ENCODE measurements at places on chromosomes 13 and 19. TPM values are rescaled to one million over a fixed set of nuclear protein-coding genes. Genes with fewer than 3 reads are reported as not detected.

The PSG6 gene
- not detected for total RNA-seq

The LCP1 gene
- 1.2 TPM for total RNA-seq

The ATP4B gene
- total RNA-seq = not detected

The KLK15 gene
- not detected for total RNA-seq

The NCR1 gene
- total RNA-seq = not detected

The LYPD4 gene
- total RNA-seq = not detected

The KLK6 gene
- not detected for total RNA-seq

The GRIK5 gene
- not detected for total RNA-seq

The NLRP9 gene
- total RNA-seq = not detected

The ACP7 gene
- not detected for total RNA-seq

The BCL3 gene
- total RNA-seq = 44.4 TPM

The MTUS2 gene
- total RNA-seq = not detected

The GADD45B gene
- total RNA-seq = 60.4 TPM

The ZNF582 gene
- 0.35 TPM for total RNA-seq

The ACER1 gene
- total RNA-seq = not detected

The FPR1 gene
- not detected for total RNA-seq

The HNRNPUL1 gene
- total RNA-seq = 129 TPM

The ONECUT3 gene
- not detected for total RNA-seq

The NKG7 gene
- total RNA-seq = not detected

The NANOS3 gene
- not detected for total RNA-seq

The LIM2 gene
- not detected for total RNA-seq

The CCDC124 gene
- 111 TPM for total RNA-seq

The JAK3 gene
- 6.2 TPM for total RNA-seq

Data from myometrial cell (primary cell).